ENCODE measurements at places on chromosomes 5 and 9. TPM values are rescaled to one million over a fixed set of nuclear protein-coding genes. Genes with fewer than 3 reads are reported as not detected.

PCBD2 gene
- 2.8 TPM for total RNA-seq

SV2C gene
- not detected for total RNA-seq

DNA sequence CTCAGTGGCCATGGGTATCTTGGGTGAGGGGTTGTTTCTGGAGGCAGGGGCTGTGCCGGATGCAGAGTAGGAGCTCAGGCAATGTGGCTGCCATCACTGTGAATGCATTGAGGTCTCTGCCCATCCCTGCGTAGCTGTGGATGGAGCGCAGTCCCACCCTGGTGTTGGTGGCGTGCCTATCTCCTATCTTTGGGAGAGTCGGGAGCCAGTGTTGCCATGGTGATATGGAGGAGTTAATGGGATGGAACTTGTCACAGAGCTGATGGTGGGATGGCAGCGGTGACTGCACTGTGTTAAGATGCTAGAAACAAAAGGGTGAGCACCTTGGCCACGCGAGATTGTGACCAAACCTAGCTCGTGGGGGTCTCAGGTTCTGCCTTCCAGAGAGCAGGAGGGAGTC, 197.3 kb downstream of the MELK start:
- no peak overlapping the region for H3K27ac ChIP-seq
- no peaks in the 10 kb centered on the region for H3K4me1 ChIP-seq
- no peak for DNase-seq
- H3K4me3 ChIP-seq = no peak overlapping the region

ZNF618 gene
- 8.2 TPM for total RNA-seq

GRCh38 chr9:18748251-18748701, 274.3 kb downstream of the ADAMTSL1 start:
- peak; percentile 68 for DNase-seq
- H3K4me1 ChIP-seq = peaks cover 10% of the 10 kb centered on the region
- H3K4me3 ChIP-seq = no peak overlapping the region
- no peaks in the 10 kb centered on the region for H3K36me3 ChIP-seq

GRCh38 chr5:103621548-103621930, 59.0 kb upstream of the NUDT12 start:
- DNase-seq = no peak
- H3K4me1 ChIP-seq = no peaks in the 10 kb centered on the region
- no peak overlapping the region for H3K27ac ChIP-seq
- no peak overlapping the region for H3K4me3 ChIP-seq
- no peaks in the 10 kb centered on the region for H3K27me3 ChIP-seq

THBS4 gene
- total RNA-seq = 0.83 TPM

DNA sequence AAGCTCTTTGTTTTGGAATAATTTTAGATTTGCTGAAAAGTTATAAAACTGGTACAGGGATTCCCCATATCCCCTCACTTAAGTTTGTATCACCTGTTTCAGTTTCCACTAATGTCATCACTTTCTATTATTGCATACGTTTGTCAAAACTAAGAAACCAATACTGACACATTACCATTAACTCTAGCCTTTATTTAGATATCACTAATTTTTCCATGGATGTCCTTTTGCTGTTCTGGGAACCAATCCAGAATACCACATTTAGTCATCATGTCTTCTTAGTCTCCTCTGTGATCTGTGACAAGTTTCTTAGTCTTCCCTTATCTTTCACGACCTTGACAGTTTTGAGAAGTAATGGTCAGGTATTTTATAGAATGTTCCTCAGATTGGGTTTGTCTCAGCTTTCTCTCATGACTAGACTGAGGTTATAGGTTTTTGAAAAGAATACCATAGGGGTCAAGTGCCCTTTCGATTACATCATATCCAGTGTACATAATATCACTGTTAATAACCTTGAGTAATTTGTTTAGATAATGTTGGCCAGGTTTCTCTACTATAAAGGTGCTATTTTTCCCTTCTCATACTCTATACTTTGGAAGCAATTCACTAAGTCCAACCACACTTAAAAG, 51.9 kb upstream of the NMUR2 start:
- no peak for DNase-seq
- no peaks in the 10 kb centered on the region for H3K27me3 ChIP-seq
- no peak overlapping the region for H3K4me3 ChIP-seq
- no peaks in the 10 kb centered on the region for H3K4me1 ChIP-seq
- no peaks in the 10 kb centered on the region for H3K36me3 ChIP-seq
- no peak overlapping the region for H3K27ac ChIP-seq

- peaks cover 5% of the 10 kb centered on the region for H3K36me3 ChIP-seq
- H3K4me1 ChIP-seq = peaks cover 23% of the 10 kb centered on the region
- DNase-seq = peak; percentile 6
- no peak overlapping the region for H3K4me3 ChIP-seq
These were observed 526 bp downstream of the CLIC3 start for GRCh38 chr9:136995772-136996311.

DNA sequence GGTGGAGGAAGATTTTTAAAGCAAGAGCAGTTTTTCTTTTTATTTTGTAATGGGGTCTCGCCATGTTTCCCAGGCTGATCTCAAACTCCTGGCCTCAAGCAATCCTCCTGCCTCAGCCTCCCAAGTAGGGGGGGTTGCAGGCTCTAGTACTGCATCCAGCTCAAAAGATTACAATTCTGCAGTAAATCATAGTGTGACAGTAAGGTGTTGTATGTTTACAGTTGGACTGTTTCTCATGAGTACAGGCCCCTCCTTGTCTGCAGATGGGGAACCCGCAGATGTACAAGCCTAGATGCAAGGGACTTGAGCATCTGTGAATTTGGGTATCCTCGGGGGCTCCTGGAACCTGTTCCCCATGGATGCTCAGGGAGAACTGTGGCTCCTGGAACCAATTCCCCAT, 3.3 kb downstream of the CCT5 start:
- H3K27ac ChIP-seq = no peak overlapping the region
- H3K27me3 ChIP-seq = no peaks in the 10 kb centered on the region
- no peak for DNase-seq
- H3K36me3 ChIP-seq = peaks cover 20% of the 10 kb centered on the region

DNA sequence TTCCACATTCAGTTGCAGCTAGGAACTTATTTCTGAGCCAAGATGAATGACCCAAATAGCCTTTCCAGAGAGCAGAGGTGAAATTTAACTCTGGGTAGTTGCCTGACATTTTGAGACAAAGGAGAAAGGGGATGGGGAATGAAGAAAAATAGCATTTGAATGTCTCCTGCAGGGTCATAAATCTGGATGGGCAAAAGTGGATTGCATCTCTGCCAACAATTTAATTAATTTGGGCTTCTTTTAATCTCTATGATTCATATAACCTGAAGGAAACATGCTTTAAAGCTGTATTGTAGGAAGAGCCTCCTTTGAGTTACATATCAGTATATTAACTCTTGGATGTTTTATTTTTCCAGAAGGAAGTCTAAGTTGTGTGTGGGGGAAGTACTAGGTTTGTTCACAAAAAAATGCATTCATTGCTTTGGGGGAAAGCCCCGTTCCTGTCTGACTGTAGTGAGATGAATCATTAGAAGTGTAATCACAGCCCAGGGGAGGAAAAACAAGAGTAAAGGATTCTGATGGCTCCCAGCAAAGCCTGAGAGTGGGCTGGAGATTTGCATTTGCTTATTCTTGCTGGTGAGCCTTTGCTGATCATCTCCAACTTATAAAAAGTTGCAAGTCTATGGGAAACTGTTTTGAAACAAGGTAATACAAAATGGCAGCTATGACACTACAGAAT, 133.0 kb upstream of the IQGAP2 start:
- no peak overlapping the region for H3K4me3 ChIP-seq
- no peaks in the 10 kb centered on the region for H3K27me3 ChIP-seq
- no peaks in the 10 kb centered on the region for H3K36me3 ChIP-seq
- DNase-seq = peak; percentile 4
- no peak overlapping the region for H3K27ac ChIP-seq

- H3K4me1 ChIP-seq = no peaks in the 10 kb centered on the region
- H3K36me3 ChIP-seq = no peaks in the 10 kb centered on the region
- peak; percentile 50 for DNase-seq
- H3K27me3 ChIP-seq = no peaks in the 10 kb centered on the region
These were observed 246.0 kb upstream of the NUDT12 start for GRCh38 chr5:103808464-103809106.

SLC1A3 gene
- 1.3 TPM for total RNA-seq

GRCh38 chr9:106449336-106449927, 413.5 kb upstream of the ZNF462 start:
- no peaks in the 10 kb centered on the region for H3K4me1 ChIP-seq
- DNase-seq = no peak
- H3K4me3 ChIP-seq = no peak overlapping the region
- no peak overlapping the region for H3K27ac ChIP-seq
- no peaks in the 10 kb centered on the region for H3K36me3 ChIP-seq
- no peaks in the 10 kb centered on the region for H3K27me3 ChIP-seq

PRDM9 gene
- not detected for total RNA-seq

DNA sequence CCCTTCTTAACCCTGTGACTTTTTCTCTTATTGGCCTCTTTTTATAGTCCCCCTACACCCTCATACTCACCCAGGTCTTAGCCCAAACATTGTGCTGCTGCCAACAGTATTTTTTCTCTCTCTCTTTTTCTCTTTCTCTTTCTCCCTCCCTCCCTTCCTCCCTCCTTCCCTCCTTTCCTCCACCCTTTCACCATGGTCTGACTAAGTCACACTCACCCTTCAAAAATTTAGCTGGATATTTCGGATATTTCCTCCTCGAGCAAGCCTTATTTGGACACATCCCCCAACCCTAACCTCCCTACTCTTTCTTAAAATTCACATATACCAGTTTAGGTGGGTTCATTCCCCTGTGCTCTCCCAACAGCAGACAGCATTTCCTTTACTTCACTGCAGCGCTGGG, 64.7 kb downstream of the FGF1 start:
- peaks cover 24% of the 10 kb centered on the region for H3K4me1 ChIP-seq
- DNase-seq = peak; percentile 87
- no peaks in the 10 kb centered on the region for H3K36me3 ChIP-seq
- peak overlapping the region; percentile 92 for H3K27ac ChIP-seq

DNA sequence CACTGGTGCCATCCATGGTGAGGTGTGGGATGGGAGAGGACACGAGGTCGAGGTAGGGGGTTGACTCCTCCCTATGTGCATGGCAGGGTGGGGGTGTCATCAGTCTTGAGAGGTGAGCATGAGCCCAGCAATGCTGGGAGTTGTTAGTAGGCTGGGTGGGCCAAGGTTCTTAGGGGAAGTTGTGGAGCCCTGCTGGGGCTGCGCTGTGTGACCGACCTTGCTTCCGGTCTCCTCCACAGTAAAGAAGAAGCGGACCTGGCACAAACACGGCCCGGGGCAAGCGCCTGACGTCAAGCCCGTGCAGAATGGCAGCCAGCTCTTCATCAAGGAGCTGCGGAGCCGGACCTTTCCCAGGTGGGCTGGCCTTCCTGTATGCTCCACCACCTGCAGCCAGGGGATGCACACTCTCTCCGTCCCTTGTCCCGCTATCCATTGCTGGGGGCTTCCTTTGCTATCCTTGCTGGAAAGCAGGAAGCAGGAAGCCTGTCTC, 59.8 kb downstream of the PHF2 start:
- H3K27me3 ChIP-seq = no peaks in the 10 kb centered on the region
- DNase-seq = no peak
- H3K27ac ChIP-seq = no peak overlapping the region
- H3K4me3 ChIP-seq = no peak overlapping the region
- peaks cover 31% of the 10 kb centered on the region for H3K36me3 ChIP-seq
- 0 out of 2 replicates have a peak, but pooled peaks cover under 1% of the 10 kb centered on the region for H3K4me1 ChIP-seq

- H3K4me3 ChIP-seq = no peak overlapping the region
- no peak overlapping the region for H3K27ac ChIP-seq
- no peak for DNase-seq
- H3K36me3 ChIP-seq = no peaks in the 10 kb centered on the region
- H3K4me1 ChIP-seq = no peaks in the 10 kb centered on the region
These were observed 35.1 kb upstream of the JADE2 start for GRCh38 chr5:134490255-134490924.

DNA sequence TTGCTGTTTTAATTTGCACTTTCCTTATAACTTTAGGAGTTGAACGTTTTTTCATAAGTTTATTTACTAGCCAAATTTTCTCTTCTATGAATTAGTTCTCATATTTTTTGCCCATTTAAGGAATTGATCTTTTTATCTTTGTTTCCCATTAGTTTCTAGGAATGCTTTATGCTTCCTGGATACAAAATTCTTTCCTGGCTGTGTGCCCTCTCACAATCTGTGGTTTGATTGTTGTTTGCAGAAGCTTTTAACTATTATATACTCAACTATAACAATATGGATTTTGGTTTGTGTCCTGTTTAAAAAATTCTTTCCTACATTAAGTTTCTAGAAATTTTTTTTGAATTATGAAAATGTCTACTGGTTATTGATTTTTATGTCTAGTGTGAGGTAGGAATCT, 206.3 kb downstream of the CSNK1G3 start:
- H3K4me1 ChIP-seq = peaks cover 4% of the 10 kb centered on the region
- no peaks in the 10 kb centered on the region for H3K36me3 ChIP-seq
- DNase-seq = peak; percentile 17
- no peaks in the 10 kb centered on the region for H3K27me3 ChIP-seq
- no peak overlapping the region for H3K27ac ChIP-seq

GPR151 gene
- total RNA-seq = not detected

- H3K27me3 ChIP-seq = peaks cover 39% of the 10 kb centered on the region
- no peaks in the 10 kb centered on the region for H3K36me3 ChIP-seq
- no peak overlapping the region for H3K27ac ChIP-seq
- no peaks in the 10 kb centered on the region for H3K4me1 ChIP-seq
- peak; percentile 29 for DNase-seq
These were observed 19.8 kb downstream of the LECT2 start for GRCh38 chr5:135934939-135935338.

- H3K27me3 ChIP-seq = no peaks in the 10 kb centered on the region
- peak overlapping the region; percentile 97 for H3K4me3 ChIP-seq
- no peaks in the 10 kb centered on the region for H3K4me1 ChIP-seq
These were observed 1.1 kb downstream of the RICTOR start for GRCh38 chr5:39072925-39073766.

PCDHB13 gene
- total RNA-seq = 0.18 TPM

DNA sequence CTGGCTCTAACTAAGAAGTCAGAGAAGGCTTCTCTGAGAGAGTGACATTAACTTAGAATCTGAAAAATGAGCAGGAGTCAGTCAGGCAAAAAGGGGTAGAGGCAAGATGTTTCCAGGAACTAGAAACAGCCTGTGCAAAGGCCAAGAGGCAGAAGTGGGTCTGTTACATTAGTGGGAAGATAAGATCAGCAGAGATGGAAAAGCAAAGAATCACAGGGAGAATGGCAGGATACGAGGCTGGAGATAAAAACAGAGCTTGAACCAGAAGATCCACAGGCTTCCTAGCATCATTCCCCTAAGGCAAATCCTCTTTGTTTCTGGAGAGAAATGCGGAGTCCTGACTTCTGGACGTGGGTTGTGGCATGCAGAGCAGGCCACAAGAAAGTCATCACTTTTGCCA, 27.4 kb downstream of the ASTN2 start:
- H3K4me3 ChIP-seq = no peak overlapping the region
- no peaks in the 10 kb centered on the region for H3K4me1 ChIP-seq
- no peaks in the 10 kb centered on the region for H3K36me3 ChIP-seq
- no peaks in the 10 kb centered on the region for H3K27me3 ChIP-seq
- no peak for DNase-seq
- H3K27ac ChIP-seq = no peak overlapping the region

ATOX1 gene
- total RNA-seq = 56.3 TPM

ANKRD20A1 gene
- total RNA-seq = 0.18 TPM

DNA sequence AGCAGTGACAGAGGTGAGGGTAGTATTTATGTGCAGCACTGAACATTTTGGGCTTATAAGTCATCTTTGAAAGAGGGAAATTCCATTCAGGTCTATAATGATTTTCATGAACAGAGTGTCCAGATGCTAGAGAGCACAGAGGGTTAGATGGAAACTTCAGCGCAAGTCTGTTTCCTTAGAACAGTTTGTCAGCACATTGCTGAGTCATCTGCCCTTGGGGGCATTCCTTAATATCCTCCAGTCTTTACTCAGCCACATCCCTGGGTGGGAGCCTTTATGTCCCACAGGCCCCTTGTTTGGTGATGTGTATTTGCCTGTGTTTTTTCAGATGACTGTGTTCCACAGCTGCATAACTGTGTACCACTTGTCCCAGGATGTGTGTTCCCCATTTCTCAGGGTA, 138.5 kb upstream of the S1PR3 start:
- DNase-seq = peak; percentile 95
- H3K4me3 ChIP-seq = no peak overlapping the region
- H3K36me3 ChIP-seq = no peaks in the 10 kb centered on the region
- no peak overlapping the region for H3K27ac ChIP-seq

All from IMR-90 (cell line).